Pancreas (tissue), 10 donors: ENCODE measurements at places on chromosomes 12 and 14. TPM values are rescaled to one million over a fixed set of nuclear protein-coding genes. Genes with fewer than 3 reads are reported as not detected.

INSM2 gene
- polyA plus RNA-seq, result not detected

OR8S1 gene
- not detected for polyA plus RNA-seq

DNA sequence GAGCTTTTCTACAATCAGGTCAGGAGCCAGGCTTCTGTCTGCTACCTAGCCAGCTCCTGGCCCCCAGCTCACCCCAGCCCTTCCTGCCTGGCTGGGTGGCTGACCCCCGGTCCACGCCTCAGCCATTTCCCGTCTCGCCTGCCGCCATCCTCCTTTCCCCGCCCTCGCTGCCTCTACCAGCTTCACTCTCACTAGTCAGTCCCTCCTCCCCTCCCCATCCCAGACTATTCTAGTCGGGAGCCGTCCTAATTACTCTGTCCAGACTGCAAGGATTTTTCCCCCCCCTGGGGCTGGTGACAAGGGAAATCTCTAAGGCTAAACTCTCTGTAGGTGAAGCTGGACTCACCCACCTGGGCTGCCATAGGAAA, 825 bp downstream of the DHH start:
- no peak for DNase-seq

DNA sequence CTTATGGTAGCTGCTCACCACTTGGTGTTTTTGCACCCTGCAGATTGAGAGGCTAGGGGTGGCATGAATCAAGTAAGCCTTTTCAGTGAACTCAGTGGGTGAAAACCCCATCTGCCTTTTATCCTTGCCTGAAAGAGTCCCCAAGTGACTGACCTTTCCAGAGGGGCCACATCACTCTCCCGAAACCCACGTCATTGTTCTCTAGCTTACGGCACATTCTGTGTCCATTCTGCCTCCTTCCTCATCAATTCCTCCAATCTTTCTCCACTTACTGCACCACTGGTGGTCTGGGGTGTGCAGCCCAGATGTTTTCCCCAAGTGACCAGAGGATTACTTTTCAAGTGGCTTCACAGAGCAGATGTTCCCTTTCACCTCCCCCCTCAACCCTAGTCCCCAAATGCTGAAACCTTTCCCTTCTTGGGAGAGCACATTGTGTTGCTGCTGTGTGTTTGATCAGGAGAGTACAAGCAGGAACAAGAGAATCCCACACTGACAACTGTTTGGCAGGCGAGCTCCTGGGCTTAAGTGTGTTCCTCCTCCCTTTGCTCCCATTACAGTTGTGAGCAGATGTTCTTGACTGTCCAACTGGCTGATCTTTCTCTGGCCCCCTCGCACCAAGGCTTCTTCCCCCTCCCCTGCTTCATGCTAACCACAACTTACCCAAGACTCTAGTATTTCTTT, 138.0 kb upstream of the IGF1 start:
- no peak for DNase-seq

- DNase-seq, result no peak
These were observed 232.9 kb downstream of the SPTSSA start for GRCh38 chr14:34229140-34229539.

ACSS3 gene
- 1.9 TPM for polyA plus RNA-seq

DNA sequence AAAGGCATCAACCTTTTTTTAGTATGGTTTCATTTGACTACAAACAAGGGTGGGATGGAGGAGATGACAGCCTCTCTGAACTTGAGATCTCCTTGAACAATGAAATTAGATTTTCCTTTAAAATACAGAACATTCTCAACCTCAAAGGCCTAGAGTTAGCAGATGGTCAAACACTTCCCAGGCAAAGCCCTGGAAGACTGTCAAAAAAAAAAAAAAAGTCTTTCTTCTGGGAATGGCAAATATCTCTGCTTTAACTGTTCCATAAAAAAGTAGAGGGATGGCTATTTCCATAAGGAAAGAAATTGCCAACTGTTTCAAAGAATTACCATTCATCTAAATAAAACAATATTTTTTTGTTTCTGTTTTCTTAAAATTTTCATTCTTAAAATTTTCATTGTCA, 870.8 kb downstream of the GALC start:
- DNase-seq, result no peak

CACNA2D4 gene
- polyA plus RNA-seq, result 2.7 TPM

DNA sequence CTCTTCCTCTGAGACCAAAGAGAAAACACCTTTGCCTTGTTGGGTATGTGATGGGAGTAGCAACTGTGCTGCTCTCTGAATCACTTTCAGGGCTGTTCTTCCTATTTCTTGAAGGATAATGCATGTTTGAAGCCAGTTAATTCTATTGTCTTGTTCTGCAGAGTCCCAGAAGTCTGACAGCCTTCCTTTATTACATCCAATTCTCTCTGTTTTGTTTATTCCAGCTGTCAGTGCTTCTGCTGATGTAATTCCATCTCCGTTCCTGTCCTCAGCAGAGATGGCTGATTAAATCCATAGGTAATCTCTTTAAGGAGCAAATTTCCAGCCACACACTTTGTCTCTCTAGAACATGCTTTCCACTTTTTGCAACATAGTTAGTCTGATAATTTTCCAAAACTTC, 59.7 kb downstream of the MGAT4C start:
- no peak for DNase-seq

DNA sequence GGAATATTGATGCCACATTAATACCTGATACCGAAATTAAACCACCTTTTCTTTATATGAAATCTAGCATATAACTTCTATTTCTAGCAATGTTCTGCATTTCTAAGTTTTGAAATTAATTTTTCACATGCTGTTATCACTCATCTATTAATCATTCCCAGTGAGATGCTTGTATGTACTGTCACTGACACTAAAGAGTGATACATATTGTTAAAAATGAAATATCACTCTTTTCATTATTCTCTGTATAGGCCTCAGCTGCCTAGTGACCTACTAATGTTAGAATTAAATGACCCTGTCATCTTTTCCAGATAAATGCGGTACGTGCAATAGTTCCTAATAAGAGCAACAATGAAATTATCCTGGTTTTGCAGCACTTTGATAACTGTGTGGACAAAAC, 49.7 kb upstream of the KCNH3 start:
- no peak for DNase-seq

DNA sequence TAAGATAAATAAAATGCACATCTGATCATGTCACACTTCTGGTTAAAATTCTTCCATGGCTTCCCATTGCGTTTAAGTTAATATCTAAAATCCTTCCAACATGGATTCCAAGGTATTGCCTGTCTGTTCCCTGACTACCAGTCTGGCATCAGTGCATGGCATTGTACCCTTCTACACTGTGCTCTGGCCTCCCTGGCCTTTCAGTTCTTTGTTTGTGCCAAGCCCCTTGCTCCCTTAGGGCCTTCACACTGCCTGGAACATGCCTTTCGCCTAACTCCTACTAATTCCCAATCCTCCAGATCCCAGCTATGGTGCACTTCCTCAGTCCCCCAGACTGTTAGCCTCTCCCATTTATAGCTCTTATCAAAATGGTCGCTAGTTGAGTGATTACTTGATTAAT, 6.3 kb downstream of the CIPC start:
- DNase-seq, result no peak

NTF3 gene
- polyA plus RNA-seq, result 0.63 TPM

- no peak for DNase-seq
These were observed 175.4 kb upstream of the LHX5 start for GRCh38 chr12:113647048-113647447.

KCNA5 gene
- 11.1 TPM for polyA plus RNA-seq

OAS1 gene
- polyA plus RNA-seq, result 4.0 TPM

MAP3K9 gene
- 2.1 TPM for polyA plus RNA-seq

GRCh38 chr14:95533391-95533821, 1.4 kb upstream of the GLRX5 start:
- no peak for DNase-seq

DNA sequence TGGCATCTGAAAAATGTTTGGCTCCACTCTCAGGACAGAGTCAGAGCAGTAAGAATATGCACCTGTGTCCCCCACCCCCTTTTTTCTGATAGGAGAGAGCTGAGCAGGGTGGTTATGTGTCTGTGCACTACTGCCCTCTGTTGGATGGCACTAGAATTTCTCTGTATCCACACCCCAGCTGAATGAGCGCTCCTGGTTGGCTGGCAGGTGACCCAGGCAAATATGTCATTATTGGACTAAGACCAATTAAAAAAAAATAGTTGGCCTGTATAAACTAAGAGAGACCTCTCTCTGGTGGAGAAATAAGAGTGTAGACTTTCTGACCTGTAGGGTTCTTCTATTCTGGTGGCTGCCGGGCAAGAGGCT, 107.0 kb downstream of the PTCSC3 start:
- no peak for DNase-seq

GRCh38 chr12:31337952-31338351, 12.0 kb upstream of the SINHCAF start:
- no peak for DNase-seq

GRCh38 chr12:6234214-6234613, 34.0 kb downstream of the CD9 start:
- DNase-seq, result no peak

DNA sequence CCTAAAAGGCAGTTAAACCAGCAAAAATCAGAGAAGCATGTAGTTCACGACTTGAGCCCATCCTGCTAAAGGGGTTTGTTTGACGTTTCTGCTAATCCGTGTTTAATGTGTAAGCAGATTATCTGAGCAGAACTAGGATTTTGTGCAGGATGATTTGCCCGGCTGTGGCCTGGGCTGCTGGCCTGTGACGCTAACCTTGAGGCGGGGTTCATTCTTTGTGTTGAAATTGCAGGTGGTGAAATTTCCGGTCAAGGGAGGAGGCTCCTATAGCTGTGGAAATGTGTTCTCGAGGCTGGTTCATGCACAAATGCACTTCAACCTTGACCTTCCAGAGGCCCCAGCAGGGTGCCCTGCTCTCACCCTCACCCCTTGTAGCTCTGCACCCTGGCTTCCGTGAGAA, 63.7 kb downstream of the SLC24A4 start:
- DNase-seq, result no peak

DNA sequence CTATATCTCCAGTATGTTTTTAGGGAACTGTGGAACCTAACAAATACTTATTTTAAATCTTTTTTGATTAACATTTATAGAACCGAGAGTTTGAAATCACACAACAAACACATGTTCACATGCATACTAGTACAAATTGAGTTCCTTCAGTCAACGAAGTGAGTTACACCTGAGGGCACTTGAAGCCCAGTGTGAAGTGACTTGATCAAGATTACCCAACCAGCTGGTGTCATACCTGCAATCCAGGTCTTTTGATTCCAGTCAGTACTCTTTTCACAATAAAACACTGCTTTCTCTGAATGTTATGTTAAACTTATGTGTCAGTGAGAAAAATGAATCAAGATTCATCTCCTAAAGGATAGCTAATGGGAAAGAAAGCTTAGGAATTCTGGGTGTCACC, 35.2 kb downstream of the VRK1 start:
- DNase-seq, result no peak

SLC38A4 gene
- polyA plus RNA-seq, result 15.9 TPM

- no peak for DNase-seq
These were observed 51.6 kb upstream of the CRY1 start for GRCh38 chr12:107144990-107145389.

- DNase-seq, result no peak
These were observed 52.9 kb downstream of the EID3 start for GRCh38 chr12:104356231-104357115.

GRCh38 chr12:104643819-104644669, 187.3 kb downstream of the CHST11 start:
- peak; percentile 40 for DNase-seq

TSPAN8 gene
- 38.2 TPM for polyA plus RNA-seq

GRCh38 chr12:116692605-116693004, 45.3 kb downstream of the SPRING1 start:
- no peak for DNase-seq

GRCh38 chr14:101591582-101591981, 30.3 kb downstream of the DIO3 start:
- no peak for DNase-seq

DNA sequence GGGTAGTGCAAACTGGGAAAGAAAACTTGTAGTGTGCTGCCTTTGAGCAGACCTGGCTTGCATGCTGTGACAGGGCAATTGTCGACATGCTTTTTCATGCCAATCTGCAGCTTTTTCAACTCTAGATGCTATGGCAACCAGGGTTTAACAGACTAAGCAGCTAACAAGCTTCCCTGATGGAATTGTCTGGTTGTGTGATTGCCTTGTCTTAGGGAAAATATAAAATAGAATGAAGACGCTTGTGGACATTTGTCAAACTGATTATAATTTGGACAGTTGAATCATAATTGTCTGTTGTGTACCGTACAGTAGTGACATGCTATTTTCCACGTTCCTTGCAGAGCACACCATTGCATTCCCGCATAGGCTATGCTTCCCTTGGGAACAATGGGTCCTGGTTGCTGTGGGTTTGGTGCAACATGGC, 113.0 kb downstream of the FOXG1 start:
- DNase-seq, result no peak

DNA sequence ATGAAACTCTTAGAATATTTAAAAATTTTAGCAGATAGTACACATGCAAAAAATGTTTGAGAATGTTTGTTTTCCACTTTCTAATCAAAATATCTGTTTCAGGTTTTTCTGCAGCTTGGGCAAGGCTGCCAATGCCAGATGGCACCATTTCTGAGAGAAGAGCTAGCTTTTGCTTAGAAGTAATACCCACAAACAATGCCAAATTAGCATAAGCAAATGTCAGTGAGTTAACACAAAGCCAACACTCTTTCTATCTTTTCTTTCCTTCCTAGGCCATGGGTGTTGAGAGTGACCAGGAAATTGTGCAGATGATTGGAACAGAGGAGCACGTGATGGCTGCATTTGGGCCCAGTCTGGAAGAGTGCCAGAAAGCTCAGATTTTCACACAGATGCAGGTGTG, 35.2 kb downstream of the POLR3B start:
- no peak for DNase-seq

KRT74 gene
- polyA plus RNA-seq, result not detected

- DNase-seq, result no peak
These were observed 34.9 kb downstream of the CCDC177 start for GRCh38 chr14:69539631-69540410.

DNA sequence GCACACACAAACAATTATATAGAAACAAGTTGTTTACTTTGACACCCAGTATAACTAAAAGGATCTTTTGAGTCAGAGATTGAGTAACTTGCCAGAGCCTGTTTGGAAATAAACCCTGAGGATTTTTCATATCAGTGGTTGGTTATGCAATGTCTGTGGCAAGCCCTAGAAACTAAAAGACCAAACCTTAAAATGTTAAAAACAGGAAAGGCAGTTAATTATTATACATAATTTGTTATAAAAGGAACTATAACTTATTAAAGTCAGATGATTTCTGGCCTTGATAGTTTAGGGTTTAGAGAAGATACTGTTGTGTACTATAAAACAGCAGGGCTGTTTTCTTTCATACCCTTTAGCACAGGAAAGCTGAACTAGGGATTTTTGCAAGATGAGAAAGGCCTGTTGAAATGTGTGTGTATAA, 44.1 kb downstream of the PSEN1 start:
- DNase-seq, result no peak

IL23A gene
- 0.38 TPM for polyA plus RNA-seq

SLC7A8 gene
- 36.3 TPM for polyA plus RNA-seq

GRCh38 chr14:75495399-75495798, 26.9 kb upstream of the BATF start:
- DNase-seq, result no peak

- no peak for DNase-seq
These were observed 284.0 kb downstream of the PRKD1 start for GRCh38 chr14:29643433-29644211.
